ENCODE measurements at places on chromosomes 12 and 14.
A peak's percentile ranks its signal among the peaks of the same experiment; 100 is the strongest.

DNA sequence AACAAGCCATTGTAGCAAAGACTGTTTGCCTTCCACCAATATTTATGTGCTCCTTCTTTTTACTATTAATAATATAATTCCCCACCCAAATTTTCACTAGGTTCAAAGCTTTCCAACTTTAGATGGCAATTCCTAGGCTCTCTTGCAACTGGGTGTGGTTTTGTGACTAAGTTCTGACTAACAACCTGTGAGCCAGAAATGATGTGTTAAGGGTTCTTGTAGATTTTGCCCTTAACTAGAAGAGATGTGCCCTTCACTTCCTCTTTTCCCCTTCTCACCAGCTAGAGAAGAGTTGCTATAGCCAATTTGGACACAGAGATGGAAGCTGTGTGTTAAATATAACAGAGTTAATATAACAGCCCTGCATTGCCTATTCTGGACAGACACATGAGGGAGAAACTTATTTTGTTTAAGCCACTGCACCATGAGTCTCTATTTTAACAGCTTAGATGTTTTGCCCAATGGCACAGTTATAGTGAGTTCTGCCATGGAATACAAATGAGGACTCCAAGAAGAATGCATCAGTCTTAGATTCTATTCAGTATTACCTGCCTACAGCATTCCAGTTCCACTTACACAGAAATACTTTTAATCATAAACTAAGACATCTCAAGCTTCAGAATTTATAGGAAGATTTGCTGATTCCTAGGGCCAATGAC, 216.2 kb downstream of the DUSP6 start:
- DNase-seq = no peak

DNA sequence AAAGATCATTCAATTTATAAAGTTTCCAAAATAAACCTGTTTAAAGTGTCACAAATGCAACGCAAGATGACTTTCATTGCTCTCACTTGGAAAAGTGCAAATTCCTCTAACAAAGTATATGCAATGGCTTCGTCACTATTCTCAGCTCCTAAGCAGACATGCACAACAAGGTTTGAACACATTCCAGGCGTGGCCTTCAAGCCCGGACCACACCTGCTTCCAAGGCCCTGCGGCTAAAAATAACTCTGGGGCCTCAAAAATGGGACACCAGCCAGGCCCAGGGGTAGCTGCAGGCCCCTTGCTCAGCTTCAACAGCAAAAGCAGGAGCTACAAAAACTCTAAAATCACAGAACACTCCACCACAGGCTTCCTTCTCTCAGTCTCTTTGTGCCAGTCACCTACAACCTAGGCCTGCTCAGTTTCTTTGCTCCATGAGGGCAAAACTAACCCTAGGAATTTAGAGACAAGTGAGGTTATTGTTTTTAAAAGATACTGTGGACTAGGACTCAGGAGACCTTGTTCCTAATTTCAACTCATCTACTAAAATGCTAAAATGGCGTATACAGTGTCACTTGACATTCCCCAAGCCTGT, 29.3 kb downstream of the DUSP16 start:
- DNase-seq = no peak

DNA sequence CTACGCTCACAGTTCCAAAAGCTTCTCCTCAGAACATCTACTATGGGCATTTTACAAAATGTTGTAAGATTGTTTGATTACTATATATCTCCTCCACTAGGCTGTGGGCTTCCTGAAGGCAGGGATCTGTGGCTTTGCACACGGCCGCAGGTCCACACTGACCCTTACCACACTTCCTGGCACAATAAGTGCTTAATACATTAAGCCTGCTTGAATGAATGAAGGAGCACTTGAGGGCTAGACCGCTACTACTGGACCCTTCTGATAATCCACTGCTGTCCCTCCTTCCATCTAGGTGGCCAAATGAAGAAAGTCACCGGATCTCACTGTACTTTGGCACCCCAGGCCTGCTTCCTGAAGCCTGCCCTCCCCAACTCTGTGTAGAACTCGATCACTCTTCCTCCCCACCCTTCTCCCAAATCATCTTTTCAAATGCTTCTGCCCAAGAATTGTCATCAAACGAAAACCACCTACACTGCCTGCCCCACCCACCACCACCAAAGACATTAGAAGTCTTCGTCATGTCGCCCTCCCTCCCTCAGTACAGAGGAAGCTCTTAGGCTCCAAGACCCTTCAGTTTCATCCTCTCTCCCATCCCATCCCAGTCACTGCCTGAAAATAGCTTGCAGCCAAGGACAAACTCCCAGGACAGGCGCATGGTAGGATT, 596 bp upstream of the ZBTB39 start:
- DNase-seq = no peak

- DNase-seq = no peak
Observed at GRCh38 chr14:52154992-52155650, 86.3 kb upstream of the NID2 start.

DNA sequence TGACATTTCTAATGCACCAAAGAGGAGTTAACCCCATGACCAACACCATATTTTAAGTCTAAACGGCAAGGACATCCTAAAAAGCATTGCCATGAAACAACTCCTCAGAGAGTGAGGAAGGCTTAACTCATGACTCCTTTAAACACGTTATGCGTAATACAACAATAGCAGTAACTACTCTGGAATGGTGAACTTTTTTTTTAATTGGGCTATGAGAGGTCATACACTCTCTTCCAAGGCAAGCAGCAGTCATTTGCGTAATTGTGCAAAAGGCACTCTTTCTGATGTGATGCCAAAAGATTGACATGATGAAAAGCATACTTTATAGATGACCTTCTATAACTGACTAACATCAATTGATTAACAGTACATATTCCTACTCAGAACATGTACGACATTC, 39.4 kb downstream of the RHOJ start:
- no peak for DNase-seq

DNA sequence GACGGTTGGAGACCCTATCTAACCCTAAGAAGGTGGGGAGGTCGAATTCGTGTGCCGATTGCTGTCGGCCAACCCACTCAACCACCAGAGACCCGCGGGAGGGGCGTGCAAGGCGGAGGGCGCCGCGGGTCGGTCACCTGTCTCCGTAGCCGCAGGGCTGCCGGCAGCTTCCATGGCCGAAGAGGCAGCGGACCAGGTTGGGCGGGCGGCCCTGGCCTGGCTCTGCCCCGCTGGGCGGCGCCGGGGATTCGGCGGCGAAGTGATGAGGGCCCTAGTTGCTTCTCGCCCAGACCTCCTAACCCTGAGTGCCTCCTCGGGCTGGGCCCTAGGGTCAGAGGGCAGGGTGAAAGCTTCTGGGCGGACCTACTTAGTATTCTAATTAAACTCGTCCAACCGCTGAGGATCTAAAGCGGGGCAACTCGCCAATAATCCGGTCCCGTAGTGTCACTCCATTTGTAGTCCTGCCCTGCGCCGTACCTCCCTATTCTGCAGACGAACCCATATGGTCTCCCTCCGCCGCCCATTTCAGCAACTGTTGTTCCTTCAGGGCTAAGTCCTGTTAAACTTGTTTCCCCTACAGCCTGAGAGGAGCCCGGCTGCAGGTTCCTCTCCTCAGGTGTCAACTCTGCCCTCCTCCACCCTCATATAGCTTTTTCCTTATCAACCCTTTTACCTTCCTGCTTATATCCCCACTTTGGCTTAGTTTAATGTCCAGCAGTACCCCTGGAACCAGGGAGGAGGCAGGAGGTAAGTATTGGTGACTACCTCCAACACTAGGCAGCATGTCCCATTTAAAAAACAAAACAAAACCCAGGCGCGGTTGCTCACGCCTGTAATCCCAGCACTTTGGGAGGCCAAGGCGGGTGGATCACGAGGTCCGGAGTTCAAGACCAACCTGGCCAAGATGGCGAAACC, at the start of gene PYM1:
Gene PYM1, minus strand, starts transcription at position 307 of the 915 bp plus-strand sequence. Its CDS starts 133 bp downstream, at position 174.
- peak; percentile 57 for DNase-seq

DNA sequence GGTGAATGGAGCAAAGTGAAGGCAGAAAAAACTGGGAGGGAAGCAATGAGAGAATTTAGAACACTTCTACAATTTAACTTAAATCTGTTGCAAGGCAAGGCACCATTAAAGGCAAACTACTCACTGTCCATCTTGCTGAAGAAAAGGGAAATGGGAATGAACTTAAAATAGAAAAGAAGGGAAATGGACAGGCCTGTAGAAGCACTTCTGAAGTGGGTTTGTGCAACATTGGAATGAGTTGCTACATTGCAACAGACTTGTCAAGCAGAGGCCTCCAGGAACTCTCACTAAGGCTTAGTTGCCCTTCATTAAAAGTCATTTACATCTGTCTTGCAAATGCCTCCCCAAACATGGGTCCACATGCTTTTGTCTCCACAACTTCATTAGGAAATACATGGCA, 13.7 kb upstream of the OR10AD1 start:
- DNase-seq = no peak

- DNase-seq = no peak
Observed at GRCh38 chr12:88445705-88446394, 134.4 kb downstream of the KITLG start.

DNA sequence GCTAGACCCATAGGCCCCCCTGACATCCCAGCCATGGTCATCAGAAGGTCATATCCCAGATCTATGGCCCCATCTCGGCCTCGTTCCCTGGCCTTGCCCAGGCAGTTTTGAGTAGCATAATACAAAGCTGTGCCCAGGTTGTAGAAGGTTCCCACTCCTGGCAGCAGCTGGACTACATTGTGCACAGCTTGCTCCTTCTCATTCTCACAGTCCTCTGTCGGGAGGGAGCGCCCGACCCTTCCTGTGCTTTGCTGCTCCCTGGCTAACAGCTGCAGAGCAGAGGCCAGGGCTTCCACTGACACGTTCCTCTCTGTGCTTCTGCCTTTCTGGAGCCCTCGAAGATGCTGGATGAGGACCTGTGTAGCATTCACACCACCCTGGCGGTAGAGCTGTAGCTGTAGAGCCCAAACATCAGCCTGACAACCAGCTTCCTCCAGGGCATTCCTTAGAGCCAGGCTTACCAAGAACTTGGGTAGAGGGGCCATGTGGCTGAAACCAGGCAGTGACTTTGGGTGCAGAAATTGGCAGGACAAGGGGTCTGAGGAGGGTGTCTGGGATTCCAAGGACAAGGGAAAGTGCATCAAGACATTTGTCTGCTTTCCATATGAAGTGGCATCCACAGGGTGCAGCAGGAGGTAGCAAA, 1.0 kb downstream of the APOF start:
- no peak for DNase-seq

- no peak for DNase-seq
Observed at GRCh38 chr12:43241986-43242385, 310.0 kb downstream of the ADAMTS20 start.

DNA sequence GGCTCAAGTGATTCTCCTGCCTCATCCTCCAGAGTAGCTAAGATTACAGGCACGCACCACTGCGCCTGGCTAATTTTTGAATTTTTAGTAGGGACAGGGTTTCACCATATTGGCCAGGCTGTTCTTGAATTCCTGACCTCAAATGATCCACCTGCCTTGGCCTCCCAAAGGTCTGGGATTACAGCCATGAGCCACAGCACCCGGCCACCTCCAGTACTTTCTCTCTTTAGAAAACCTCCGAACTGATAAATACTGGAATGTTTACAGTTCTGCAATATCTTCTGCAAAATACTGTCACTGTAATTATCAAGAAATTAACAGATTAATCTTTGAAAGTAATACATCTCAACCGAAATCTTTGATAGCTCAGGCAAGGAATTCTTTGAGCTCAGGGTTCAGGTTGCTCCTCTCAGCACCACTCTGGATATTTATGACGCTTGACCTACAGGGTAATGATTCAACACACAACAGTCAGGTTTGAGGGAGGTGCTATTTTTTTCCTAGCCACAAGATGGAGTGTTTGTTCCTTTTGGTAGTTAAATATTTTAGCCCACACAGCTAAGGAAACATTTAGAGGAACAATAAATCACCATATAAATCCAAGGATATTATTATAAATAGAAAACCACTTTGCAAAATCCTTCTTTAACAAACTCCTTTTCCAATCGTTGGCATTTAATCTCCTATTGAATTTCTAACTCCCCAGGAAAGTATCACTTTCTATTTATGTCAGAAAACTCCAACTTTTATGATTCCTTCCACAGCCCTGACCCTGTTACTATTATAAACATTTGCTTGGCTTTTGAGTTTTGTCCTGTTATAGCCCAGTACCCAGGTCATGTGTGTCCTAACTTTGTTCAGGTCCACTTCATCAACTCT, 48.6 kb upstream of the GTF2A1 start:
- DNase-seq = no peak

- no peak for DNase-seq
Observed at GRCh38 chr12:113867258-113867657, 98.9 kb downstream of the RBM19 start.

DNA sequence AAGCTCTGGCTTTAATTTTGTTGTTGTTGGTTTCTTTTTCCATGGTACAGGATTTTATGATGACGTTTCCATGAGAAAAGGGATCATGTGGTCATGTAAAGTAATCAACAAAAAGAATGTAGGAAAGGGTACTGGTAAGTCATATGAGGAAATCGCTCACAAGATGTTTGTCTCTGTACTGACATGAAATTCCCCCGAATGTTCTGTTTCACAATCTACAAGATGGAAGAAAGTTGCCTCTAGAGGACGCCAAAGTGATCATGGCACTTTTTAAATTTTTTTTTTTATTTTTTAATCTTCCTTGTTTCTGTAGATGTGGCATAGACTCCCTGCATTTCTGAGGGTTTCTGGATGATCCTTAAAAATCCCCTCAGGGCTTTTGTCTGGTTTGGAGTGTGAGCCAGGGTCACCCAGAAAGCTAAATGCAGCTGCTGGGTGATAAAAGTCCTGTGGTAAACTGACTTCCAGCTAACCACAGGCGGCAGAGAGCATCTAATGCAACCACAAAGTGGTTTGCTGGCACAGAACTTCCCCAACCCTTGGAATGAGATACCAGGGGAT, 393.5 kb downstream of the CCDC91 start:
- DNase-seq = no peak

GRCh38 chr12:1572731-1573130, 21.6 kb downstream of the FBXL14 start:
- DNase-seq = no peak

DNA sequence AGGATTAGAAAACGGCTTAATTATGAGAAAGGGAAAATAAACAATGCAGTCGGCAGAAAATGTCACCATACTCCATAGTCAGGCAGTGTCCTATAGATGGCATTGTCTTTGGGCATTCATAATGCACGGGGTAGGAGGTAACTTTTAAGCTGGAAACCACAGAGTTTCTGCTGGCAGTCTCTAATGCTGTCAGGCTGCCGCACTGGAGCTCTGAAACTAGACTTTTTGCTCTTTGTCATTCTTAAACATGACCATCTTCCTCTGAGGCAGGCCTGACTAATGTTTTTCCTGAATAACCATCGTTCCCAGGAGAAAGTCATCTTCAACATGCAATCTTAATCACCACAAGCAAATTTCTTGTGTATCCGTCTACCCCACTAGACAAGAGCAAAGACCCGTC, 108.8 kb downstream of the ETNK1 start:
- DNase-seq = no peak
